CD4-positive, alpha-beta T cell (primary cell): ENCODE measurements at places on chromosomes 16 and 17.

- peak; percentile 34 for DNase-seq
Measured at GRCh38 chr16:15874745-15875314, 13.6 kb downstream of the CEP20 start.

DNA sequence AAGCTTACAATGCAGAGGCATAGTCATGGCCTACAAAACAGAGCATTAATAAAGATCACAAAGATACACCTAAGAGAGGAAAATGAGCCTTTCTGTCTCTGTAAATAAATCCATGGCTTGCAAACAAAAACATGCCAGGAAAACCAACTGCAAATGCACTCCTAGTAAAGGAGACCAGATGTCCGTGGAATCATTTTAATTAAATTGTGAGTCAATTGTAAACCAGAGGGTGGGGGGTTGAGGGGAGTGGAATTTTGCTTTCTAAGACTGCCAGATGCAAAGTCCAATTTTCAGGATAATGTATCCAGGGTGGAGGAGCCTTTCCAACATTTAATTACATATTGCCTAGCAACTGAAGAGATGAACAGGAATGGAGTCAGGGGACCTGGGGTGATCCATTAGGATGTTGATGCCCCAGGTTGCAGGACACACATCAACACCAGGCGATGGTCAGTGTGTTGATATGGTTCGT, 390.3 kb upstream of the CCL2 start:
- DNase-seq: no peak

DNA sequence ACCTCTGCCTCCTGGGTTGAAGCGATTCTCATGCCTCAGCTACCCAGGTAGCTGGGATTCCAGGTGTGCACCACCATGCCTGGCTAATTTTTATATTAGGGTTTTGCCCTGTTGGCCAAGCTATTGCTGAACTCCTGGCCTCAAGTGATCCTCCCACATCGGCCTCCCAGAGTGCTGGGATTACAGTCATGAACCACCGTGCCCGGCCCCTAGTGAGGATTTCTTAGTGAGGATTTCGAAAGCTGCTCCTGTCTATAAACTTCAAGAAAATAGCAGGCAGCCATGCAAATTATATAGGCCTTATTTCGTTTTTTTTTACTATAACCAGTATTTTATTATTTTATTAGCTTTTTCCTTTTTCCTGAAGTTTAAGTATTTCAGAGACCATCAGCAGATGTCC, 41.6 kb downstream of the EPN2 start:
- DNase-seq: no peak

GRCh38 chr16:70661534-70661917, 15.2 kb downstream of the IL34 start:
- no peak for DNase-seq

DNA sequence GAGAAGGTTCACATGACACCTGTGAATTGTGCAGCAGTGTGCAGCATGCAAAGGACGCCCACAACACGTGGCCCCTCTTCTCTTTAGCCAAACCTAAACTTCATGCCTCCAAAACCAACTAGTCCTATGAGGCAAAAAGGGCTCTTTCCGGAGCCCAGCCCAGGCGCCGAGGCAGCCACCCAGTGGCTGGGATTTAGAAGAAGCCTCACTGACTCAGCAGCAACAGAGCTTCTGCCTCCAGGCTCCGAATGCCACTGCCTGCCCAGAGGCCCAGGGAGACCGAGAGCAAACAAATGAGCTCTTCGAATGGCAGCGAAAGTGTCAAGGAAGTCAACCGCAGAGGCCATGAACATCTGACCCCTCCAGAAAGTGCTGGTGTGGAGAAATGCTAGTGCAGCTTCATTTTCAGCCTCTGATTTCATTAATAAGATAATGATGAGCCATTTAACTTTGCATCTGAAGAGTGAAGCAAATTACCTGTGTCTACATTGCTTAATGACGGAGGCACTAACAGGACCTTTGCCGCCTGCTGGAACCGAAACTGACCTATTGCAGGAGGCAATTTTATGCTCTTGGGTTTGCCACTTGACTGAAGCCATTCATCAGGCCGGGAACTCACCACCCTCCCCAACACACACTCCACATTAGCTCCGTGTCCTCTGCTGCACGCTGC, 157.7 kb upstream of the RPL38 start:
- DNase-seq: no peak

DNA sequence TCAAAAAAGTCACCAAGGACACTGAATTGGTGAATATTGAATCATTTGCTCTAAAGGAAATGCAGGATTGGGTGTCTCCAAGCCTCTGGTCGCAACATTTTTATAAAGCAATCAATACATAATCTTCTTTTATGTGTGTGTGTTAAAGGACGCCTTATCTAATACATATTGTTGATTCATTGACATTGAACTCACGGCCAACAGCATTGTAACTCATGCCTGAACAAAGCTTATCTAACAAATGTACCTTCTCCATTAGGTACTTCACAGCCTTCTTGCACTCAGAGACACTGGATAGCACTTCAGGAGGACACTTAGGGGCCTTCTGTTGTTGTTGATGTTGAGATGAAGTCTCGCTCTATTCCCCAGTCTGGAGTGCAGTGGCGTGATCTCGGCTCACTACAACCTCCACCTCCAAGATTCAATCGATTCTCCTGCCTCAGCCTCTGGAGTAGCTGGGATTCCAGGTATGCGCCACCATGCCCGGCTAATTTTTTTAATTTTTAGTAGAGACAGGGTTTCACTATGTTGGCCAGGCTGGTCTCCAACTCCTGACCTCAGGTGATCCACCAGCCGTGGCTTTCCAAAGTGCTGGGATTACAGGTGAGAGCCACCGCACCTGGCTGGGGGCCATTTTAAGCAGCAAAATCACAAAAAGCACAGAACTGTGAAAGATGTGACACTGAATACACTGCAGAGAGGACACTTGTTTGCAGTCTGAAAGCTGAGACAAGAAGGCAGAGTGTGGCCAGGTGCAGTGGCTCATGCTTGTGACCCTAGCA, 13.2 kb upstream of the PDXDC1 start:
- DNase-seq: no peak

GRCh38 chr16:24013864-24014645, 178.3 kb downstream of the PRKCB start:
- peak; percentile 31 for DNase-seq
